ENCODE measurements at places on chromosomes 2 and 18.
A peak's percentile ranks its signal among the peaks of the same experiment; 100 is the strongest.

GRCh38 chr2:174510583-174511189, 23.9 kb upstream of the GPR155 start:
- DNase-seq: no peak

DNA sequence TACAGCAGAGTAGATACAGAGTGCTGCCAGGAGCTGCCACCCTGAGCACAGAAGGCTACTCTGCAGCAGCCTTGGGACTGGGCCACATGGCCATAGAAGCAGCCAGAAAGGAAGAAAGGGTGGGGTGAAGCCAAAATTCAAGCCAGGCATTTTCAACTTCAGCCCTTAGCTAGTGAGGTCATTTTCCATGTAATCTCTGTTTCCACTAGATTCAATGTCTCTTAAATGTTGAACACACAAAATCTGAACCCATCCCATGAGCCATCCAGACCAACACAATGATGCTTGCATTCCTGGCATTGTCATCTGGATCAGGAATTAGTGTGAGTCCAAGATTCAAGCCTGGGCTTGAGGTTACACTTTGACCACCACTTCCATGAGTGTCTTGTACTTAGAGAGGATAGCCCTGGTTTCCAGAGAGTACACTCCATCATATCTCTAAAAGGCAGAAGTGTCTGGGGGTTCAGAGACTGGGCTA, 243.6 kb downstream of the OSR1 start:
- no peak for DNase-seq

- no peak for DNase-seq
Measured at GRCh38 chr18:3758531-3758930, 308.6 kb downstream of the TGIF1 start.

GRCh38 chr2:73089270-73090030, 17.9 kb upstream of the SFXN5 start:
- peak; percentile 51 for DNase-seq

- no peak for DNase-seq
Measured at GRCh38 chr2:21161832-21162614, 38.3 kb downstream of the TDRD15 start.

Measured in mesothelial cell of epicardium (in vitro differentiated cells).